Stimulated activated CD4-positive, alpha-beta T cell treated with anti-CD3 and anti-CD28 coated beads, Interleukin-1b, Interleukin-23, amount 100 ng/mL, for 1 hour (primary cell): ENCODE measurements at places on chromosomes 3 and 15.

DNA sequence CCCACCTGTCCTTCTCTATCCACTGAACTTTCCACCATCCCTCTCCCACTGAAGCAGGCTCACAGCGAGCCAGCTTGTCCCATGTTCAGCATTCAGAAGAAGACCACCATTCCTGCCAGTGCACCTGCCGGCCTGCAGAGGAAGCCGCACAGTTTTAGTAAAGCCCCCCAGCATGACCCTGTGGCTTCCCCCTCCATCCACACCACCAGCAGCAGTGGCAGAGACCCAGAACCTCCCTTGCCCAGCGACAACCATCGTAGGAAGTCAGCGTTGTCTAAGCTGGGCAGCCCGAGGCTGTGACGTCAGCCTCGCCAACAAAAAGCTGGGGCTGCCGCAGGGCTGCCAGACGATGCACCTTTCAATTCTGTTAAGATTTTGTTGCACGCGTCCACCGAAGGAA lies 66.6 kb upstream of the TAMM41 start:
- DNase-seq = no peak

DNA sequence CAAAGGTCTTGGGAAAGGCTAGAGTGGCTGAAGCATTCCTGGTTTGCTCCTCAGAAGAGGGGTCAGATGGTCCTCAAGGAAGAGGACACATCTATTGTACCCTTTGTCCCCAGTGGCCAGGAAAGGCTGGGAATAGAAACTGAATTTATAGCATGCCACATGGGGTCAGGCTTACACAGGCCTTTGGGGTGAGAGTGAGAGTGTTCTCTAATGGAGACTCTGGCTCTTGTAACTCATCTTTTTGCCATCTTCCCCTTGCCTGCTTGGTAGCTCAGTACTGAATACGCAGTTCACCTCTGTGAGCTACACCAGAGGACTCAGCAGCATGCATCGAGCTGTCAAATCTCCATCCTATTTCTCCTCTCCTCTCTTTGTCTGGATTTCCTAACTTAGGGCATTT lies 87.5 kb downstream of the ATP2B2 start:
- DNase-seq = no peak

- DNase-seq = no peak
These were observed 921.0 kb upstream of the ROBO1 start for GRCh38 chr3:80688814-80689213.

- DNase-seq = no peak
These were observed 323.8 kb downstream of the GBE1 start for GRCh38 chr3:81437683-81438082.

GRCh38 chr3:192687488-192688152 lies 39.7 kb downstream of the FGF12 start:
- DNase-seq = no peak

GRCh38 chr3:5072100-5072816 lies 49.8 kb upstream of the ARL8B start:
- DNase-seq = no peak

DNA sequence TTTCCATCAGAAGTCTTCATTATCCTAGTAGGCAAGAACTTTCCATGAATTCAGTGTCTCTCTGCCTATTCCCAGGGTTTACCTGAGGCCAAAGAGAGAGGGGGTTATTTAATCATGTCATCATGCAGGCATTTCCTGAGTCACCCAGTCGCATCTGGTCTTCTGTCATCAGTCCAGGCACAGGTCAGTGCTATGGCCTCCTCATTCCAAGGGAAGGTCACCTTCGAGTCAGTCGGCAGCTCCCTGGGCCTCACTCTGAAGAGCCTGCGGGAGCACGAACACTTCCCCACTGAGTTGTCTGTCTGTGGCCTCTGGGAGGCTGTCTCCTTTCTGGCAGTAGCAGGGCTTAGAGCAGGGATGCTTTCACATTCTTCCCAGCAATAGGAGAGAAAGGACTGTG lies 26.2 kb upstream of the LRTM1 start:
- no peak for DNase-seq

- DNase-seq = no peak
These were observed 164.9 kb upstream of the ST8SIA2 start for GRCh38 chr15:92228830-92229229.

- DNase-seq = no peak
These were observed 22.9 kb upstream of the USF3 start for GRCh38 chr3:113719294-113719693.

GRCh38 chr3:122516846-122517360 lies 2.2 kb upstream of the KPNA1 start:
- no peak for DNase-seq

- DNase-seq = no peak
These were observed 1.2 kb downstream of the TWF2 start for GRCh38 chr3:52237657-52238172.

- DNase-seq = no peak
These were observed 99.3 kb upstream of the ZBED2 start for GRCh38 chr3:111694471-111694870.

DNA sequence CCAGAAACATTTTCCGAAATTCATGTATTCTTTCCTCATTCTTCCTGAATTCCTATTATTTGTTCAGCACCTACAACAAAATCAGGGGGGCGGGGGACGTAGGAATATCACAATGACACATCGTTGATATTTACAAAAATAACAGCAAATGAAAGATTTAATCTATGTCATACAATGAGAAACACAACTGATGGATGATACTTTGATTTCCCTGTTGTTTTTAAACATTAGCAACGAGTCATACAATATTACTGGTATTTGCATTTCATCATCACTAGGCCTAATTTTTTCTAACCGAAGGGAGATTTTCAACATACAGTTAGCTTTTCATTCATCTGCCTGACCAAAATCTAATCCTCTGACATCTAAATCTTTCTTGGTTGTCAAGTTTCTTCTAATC lies 45.3 kb upstream of the INO80 start:
- no peak for DNase-seq

DNA sequence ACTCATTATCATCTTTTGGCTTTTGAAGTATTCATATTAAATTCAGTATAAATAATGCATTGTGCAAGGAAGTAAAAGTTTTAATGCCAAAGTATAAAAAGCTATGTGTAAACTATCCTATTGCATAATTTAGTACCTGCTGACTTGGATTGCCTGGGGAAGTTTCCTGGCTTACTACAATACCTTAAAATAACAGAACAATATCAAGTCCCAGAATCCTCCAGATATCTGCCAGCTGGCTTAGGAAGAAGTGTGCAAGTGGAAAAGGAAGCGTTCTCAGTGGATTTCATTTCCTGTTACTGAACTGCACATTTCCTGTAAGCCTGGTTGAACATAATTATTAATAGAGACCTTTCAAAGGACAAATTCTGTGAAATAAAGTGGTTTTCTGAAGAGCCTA lies 236.7 kb downstream of the ADAMTSL3 start:
- DNase-seq = no peak

- no peak for DNase-seq
These were observed 26.2 kb downstream of the TRAK1 start for GRCh38 chr3:42117175-42118008.

- DNase-seq = no peak
These were observed 195.5 kb downstream of the LPP start for GRCh38 chr3:188349351-188349901.

- no peak for DNase-seq
These were observed 41.6 kb upstream of the BDH1 start for GRCh38 chr3:197597335-197597734.

- DNase-seq = no peak
These were observed 111.8 kb upstream of the TMC3 start for GRCh38 chr15:81485806-81486205.

DNA sequence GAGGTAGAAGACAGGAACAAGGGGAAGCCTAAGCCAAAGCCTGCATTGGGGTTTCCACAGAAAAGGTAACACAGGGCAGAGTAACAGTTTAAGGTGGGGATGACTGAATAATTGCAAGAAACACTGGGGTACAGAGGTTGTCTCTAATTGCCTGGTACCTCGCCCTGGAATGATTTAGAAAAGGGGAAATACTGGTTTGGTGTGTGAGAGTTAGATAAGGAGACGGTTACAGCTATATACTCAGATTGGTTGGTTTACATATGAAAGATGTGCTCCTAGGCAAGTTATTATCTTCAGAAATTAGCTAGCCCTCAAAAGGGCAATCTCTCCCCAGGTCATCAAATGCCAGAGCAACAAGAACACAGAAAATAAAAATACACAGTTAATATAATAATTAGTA lies 58.8 kb downstream of the SMARCC1 start:
- no peak for DNase-seq

- peak; percentile 78 for DNase-seq
These were observed 16.6 kb downstream of the TOP2B start for GRCh38 chr3:25648107-25648535.

DNA sequence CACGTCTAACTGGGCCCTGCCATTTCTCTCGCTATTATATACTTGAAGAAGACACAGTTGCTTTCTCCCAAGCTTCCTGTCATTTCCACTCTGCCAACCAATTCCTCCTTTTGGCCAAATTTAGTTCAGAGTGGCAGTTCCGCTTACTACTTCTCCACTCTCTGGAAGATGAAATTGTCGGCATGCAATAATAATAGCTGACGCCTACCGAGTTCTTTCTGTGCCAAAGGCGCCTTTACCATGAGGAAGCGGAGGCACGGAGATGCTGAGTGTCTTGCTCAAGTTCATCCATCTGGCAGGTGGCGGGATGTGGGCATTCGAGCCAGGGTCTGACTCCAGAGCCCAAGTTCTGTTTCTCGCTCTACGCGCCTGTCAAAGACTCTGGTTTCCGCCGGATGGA lies 14.6 kb upstream of the NRROS start:
- DNase-seq = no peak

- peak; percentile 17 for DNase-seq
These were observed 518.4 kb downstream of the FOXP1 start for GRCh38 chr3:71064956-71065763.

DNA sequence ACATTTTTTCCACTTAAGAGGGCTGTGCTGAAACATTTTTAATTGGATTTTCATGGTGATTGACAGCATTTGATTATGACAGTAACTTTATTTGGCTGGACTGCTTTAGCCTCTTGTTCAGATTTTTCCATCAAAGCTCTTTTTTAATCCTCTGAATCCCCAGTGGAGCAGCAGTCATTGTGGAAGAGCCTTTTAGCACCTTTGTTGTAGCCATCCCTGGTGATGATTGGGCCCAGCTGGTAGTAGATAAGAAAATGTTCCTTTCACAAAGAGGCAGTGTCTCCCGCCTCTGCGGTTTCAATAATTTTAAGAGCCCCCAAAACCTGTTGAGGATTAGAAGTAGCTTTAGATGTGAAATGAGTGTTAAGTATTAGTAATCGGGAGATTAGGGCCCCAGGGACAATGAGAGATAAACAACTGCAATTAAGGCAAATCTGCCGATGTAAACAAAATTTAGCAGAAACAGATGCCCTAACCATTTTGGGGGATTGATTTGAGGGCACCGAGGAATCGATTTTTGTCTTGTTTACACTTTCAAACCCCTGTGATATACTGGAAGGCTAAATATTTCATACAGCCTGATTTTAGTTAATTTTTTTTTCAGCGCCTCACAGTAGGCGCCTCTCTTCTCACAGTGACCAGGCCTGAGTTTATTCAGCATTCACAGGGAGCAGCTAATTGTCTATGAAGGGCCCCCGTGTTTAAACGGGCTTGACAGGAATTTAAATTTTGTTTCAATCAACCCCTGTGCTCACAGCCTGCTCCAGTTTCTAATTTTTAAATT lies 43.2 kb upstream of the SKOR1 start:
- no peak for DNase-seq

DNA sequence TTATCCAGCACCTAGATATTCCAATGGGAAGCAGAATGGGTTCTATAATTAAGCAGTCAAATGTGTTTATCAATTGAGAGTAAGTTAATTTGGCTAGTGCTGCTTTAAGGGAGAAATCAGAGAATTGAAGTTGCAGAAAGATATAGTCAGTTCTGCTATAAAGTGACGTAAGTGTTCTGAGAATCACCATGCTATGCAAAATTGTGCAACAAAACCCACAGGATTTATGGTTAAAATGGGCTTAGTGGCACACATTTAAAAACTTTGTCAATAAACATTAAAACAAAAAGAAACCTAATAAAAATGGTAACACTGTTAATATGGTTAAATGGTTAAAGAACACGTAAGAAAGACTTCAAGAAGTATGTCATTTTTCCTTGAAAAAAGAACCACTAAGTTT lies 74.5 kb downstream of the TMEM108 start:
- DNase-seq = no peak

- DNase-seq = no peak
These were observed 82.6 kb upstream of the ARHGEF3 start for GRCh38 chr3:56884387-56884786.

GRCh38 chr3:8663177-8664061 lies 18.8 kb upstream of the SSUH2 start:
- peak; percentile 12 for DNase-seq

- DNase-seq = no peak
These were observed 12.6 kb downstream of the GHRL start for GRCh38 chr3:10280177-10280529.

GRCh38 chr15:40307421-40308211 lies at the start of gene PLCB2:
Gene PLCB2 (minus strand): TSS chr15:40307935. CDS start chr15:40307672, 263 bp downstream.
- peak; percentile 25 for DNase-seq

GRCh38 chr15:80931721-80932512 lies 57.7 kb downstream of the MESD start:
- no peak for DNase-seq

DNA sequence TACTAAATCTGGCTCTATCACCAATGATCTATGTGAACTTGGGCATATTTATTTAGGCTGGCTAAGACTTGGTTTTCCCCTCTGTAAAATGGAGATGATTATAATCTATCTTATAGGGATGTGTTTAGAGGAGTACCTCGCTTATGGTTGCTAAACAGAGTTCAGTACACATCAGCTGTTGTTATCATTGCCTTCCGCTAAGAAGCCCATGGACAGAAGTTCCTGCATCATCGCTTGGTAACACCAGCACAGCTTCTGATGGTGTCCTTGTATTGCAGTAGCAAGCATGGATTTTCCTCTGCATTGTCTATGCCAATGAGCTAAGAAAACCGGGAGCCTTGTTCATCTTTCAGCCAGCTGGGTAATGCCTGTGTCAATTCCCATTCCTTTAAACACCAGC lies 73.1 kb upstream of the LRTM1 start:
- no peak for DNase-seq

- no peak for DNase-seq
These were observed 492.1 kb downstream of the NLGN1 start for GRCh38 chr3:173889596-173889995.

GRCh38 chr3:188187053-188187452 lies 33.1 kb downstream of the LPP start:
- DNase-seq = no peak

DNA sequence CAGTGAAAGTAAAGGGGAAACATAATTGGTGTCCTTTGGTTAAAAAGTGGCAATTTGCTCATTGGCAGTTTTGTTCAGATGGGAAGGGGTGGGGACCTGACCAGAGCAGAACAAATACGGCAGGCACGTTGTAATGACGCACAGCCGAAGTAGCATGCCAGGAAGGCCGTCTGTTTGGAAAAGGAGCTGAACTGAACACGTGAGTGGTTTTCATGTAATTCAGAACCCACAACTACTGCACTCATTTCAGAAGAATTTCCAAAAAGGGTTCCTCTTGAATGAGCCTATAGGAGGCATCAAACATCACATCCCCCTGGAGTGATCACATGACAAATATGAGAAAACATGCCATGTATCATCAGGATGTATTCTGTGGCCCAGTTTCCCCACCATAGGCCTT lies 42.9 kb upstream of the LMCD1 start:
- DNase-seq = no peak

- DNase-seq = no peak
These were observed 22.6 kb downstream of the USP50 start for GRCh38 chr15:50523851-50524251.
